ENCODE measurements at places on chromosomes 2 and 18.

- no peak for DNase-seq
Observed at GRCh38 chr2:129087133-129087813, 768.6 kb upstream of the HS6ST1 start.

GRCh38 chr2:139209586-139209985, 429.4 kb upstream of the NXPH2 start:
- no peak for DNase-seq

DNA sequence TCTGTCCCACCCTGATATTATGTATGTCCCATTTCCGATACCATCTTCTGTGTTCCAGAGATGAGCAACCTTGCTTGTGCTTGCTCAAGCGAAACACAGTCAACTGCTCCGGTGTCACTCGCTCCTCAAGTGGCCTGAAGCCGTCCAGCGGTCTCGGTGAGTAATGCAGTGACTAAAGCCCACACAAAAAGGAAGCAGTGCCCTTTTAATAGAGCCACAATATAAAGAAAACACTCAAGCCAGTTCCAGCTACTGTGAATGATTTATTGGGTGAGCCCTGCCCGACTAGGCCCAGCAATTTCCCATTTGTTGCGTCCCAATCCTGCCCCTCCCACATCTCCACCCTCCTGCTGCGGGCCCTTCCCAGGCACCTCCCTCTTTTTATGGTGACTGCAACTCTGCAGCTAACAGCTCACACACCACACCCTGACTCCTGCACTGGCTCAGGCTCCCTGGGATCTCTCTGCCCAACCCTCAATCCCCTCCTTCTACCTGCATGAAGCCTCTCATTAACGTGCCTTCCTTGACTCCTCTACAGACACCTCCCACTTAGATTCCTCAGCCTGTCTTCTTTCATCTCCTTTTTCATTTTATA, 44.2 kb upstream of the DSC1 start:
- DNase-seq = peak; percentile 99

- peak; percentile 66 for DNase-seq
Observed at GRCh38 chr2:107730898-107731297, 95.8 kb upstream of the RGPD4 start.

Measured in kidney tubule cell (primary cell).